Activated B cell treated with CpG ODN at 0.5 μM for 24 hours (primary cell): ENCODE measurements at places on chromosomes 7 and 10.

GRCh38 chr7:111370002-111370401 lies 192.3 kb downstream of the IMMP2L start:
- no peak for DNase-seq

GRCh38 chr7:18206331-18206730 lies 178.7 kb upstream of the PRPS1L1 start:
- DNase-seq: no peak

GRCh38 chr10:109889867-109890266 lies 33.4 kb downstream of the XPNPEP1 start:
- DNase-seq: no peak

- no peak for DNase-seq
Observed at GRCh38 chr7:44772867-44773266, 23.6 kb upstream of the PPIA start.

GRCh38 chr10:5283305-5284158 lies 81.2 kb upstream of the UCN3 start:
- DNase-seq: no peak

DNA sequence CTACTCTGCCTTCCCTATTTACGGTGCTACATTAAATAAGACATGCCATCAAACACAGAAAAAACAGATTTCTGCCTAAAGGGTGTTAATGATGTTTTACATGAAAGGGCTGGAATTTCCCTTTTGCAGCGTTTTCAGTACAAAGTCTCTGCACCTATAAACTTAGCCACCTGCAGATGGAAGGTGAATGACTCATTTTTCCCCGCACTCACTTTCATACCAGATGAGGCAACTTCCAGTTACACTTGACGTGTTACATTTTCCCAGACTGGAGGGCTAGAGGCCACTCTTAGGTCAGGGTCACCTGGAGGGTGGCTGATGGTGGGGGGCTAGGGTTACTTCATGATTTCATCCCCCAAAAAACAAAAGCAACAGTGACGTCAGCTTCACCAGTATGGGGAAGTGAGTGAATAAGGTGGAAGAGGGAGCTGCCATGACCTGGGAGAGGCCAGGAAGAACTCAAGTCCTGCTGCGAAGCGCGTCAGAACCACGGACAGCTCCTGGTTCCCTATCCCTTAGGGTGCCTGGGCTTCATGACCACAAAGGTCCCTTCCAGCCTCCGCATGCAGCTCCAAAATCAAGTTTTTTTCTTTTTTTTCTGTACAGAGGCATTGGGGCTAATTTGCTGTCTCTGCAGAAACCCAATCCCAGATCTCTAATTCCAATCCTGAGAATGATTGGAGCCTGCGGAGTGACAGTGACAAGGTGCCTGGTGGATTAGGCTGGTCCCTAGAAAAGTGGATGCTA lies 94.0 kb downstream of the ADARB2 start:
- no peak for DNase-seq

DNA sequence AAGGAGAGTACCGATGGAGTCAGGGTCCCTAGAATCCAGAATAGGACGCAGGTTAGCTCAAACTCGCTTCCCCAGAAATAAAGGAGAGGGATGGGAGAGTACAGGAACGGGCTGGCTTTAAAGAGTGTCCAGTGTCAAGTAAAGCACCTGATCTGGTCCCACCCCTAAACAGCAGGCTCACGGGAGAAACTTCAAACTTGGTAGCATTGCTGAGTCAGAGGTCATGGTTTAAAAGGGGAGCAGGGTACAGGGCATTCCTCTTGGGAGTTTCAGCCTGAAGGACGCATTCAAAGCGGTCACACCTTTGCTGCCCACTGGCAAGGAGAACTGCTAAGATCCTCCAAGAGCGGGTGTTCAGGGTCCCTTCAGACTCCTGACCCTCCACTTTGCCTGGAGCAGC lies 140.7 kb downstream of the GLI3 start:
- no peak for DNase-seq

- DNase-seq: no peak
Observed at GRCh38 chr7:14270099-14270498, 280.6 kb upstream of the ETV1 start.

DNA sequence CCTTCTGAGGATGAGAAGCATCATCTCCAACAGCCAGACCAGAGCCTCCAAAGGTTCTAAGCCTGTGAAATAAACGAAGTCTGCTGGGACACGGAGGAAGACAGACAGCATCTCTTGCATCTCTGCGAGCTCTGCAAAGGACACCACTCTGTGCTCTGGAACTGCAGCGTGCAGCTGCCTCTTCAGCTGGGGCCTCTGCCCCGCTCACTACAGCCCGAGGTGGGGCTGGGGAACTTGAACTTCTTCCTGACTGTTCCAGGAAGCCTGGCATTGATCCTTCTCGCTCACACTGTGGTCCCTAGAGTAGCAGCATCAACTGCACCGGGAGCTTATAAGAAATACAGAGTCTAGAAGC lies 163.3 kb downstream of the USP6NL start:
- DNase-seq: no peak

DNA sequence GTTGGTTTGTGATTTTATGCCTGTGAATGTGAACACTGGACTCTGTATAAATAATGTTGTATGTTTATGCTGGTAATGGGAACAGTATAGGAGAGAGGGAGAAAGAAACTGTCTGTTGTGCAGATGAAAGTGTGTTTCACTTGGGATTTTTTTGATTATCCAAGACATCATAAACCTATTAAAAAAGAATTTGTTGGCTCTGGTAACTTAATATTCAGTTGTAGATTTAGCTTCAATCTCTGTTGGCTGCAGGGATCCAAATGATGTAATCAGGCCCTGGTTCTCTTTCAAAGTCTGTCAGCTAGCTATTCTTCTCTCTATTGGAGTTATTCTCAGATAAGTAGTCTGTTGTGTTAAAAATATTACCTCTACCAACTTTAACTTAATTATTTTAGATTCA lies 168.8 kb upstream of the RHOBTB1 start:
- no peak for DNase-seq

- DNase-seq: no peak
Observed at GRCh38 chr10:97718178-97718577, 4.6 kb downstream of the MARVELD1 start.

DNA sequence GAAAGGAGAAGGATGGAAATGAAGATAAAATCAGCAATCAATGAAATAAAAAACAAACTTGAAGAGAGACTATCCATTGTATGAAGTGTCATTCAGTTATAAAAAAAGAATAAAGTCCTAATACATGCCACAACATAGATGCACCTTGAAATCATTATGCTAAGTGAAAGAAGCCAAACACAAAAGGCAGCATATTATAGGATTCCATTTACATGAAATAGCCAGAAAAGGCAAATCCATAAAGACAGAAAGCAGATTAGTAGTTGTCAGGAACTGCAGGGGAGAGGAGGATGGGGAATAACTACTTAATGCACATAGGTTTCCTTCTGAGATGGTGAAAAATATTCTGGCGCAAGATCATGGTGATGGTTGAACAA lies 6.6 kb upstream of the PON1 start:
- DNase-seq: no peak

DNA sequence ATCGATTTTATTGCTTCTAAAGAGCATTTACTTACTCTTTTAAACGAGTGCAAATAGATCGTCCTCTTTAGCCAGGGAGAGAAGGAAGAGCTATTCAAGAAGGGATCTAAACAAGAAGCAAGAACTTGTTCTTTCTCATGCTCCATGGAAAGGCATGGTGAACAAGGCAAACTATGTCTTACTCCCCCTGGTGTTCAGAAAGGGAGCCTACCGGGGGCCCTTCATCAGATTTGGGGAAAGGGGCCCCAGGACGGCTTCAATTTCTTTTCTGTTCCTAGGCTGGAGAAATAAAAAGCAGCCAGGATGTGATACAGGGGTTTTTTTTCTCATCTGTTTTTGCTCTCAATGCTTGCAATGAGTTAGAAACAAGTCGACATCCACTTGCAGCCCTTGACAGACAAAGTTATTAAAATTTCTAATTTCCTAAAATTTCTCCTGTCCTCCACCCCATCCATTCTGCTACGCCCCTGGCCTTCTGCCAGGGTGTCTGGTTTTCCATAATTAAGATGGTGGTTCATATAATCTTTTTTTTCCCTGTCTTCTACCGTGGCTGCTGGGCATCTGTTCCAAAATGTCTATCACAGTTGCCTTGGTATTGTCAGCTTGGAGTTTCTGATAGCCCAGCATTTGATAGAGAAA lies 214.4 kb downstream of the CREB5 start:
- no peak for DNase-seq

DNA sequence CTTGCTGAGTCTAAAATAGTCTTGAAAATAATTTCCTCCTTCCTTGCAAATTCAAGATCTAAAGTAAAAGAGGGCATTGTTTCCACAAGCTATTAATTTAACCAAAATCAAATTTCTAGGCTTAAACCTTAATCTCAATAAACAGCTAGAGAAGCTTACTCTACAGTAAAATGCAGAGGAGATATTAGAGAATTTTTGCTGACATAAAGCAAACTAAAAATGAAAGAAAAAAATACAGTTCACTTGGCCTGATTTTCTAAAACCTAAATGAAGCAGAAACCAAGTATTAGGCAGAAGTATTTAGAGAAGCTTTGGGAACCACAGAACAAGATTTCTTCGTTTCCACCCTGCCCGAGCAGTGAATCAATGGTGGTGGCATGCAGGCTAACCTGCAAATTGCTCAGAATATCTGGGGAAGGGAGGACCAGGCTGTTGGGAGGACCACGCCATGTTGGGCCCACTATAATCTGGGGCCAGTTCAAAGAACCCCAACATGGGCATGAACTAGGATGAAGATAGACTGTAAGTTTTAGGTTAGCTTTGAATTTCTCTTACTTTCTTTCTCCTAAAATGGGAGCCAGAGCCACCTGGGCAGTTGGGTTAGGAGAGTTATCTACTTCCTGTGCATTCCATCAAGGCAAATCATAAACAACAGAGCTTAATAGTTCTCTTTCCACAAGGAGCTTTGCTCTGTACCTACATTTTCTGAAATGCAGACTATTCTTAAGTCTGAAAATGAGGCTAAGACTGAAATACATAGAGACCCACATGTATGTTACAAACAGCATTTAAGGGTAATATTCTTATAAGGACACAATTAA lies 4.1 kb downstream of the LAMB1 start:
- no peak for DNase-seq

GRCh38 chr10:71795248-71795647 lies 21.9 kb upstream of the VSIR start:
- no peak for DNase-seq

DNA sequence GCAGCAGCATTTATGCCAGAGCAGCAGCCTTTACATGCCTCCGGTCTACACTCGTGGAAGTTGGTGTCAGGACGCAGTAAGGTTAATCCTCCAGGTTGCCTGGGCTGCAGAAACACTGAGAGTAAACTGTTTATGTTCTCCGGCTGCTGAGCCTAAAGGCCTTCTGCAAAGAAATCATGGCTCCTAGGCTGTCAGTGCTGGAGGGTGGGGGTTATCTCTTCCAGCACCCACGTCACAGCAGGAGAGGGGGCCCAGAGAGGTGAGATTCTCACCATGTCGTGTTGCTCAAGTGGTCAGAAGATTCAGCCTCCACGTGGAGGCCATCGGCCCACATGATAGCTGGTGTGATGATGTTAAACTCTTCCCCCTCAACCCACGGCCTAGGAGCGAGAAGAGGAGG lies 41.2 kb downstream of the COL13A1 start:
- no peak for DNase-seq

GRCh38 chr7:83648464-83649241 lies at the start of gene SEMA3E:
Gene SEMA3E, minus strand, starts transcription at chr7:83649139.
- DNase-seq: no peak

- no peak for DNase-seq
Observed at GRCh38 chr10:17548162-17548561, 69.0 kb downstream of the HACD1 start.

GRCh38 chr10:74855027-74855426 lies 28.6 kb downstream of the KAT6B start:
- no peak for DNase-seq

GRCh38 chr10:94125856-94126255 lies 132.1 kb downstream of the PLCE1 start:
- no peak for DNase-seq

DNA sequence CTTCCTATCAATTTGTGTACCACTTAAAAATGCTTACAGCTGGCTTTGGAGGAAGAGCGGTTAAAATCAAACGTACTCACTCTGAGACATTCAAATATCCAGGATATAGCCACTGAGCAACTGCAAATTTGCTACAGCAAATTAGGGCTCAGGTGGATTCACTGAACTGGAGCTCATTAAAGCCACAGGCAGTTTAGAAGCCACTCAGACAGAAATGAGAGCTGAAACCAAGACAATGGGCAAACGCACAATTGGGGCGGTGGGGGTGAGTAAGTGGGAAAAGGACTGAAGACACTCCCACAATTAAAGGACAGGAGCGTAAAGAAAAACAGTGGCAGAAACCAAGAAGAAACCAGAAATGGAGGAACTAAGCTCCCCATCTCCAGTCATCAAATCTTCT lies 20.5 kb downstream of the MPP7 start:
- DNase-seq: no peak

DNA sequence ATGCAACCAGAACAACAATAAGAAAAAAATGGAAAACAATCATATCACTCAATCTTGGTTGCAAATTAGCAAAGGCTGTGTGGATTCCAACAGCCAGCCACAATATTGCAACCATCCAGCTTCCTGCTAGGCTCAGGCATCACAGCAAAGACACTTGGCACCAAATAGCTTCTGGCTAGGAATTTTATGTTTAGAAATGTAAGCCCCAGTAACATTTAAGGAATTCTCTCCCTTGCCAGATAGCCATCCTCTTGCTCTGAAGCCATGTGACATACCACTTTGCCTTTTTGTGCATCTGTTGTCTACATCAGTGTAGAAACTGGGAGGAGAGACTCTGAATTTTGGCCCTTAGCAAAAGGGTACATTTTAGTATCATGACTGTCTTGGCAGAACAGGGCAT lies 22.2 kb downstream of the MKX start:
- no peak for DNase-seq

GRCh38 chr7:12554351-12554750 lies 16.2 kb upstream of the SCIN start:
- no peak for DNase-seq

DNA sequence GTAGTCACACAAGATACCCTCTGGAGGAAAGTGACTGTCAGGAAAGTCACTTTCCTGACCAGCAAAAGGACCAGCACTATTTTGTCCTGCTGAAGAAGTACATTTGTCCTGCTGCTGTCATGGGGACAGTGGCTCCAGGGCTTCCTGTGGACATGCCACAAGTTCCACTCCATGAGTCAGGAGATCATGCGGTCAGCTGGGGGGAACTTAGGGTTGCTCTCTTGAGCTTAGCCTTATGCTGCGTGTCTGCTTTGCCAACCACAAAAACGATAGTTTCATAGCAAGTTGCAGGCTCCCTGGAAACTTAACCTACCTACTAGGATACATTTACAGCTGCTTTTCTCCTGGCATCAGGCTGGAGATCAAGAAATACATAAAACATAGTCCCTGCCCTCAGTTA lies 19.8 kb upstream of the ALOX5 start:
- no peak for DNase-seq
